Esophagus mucosa (tissue), 1 donor: ENCODE measurements at places on chromosomes 4 and X. TPM values are rescaled to one million over a fixed set of nuclear protein-coding genes. Genes with fewer than 3 reads are reported as not detected.

The BTC gene
- 1.4 TPM for total RNA-seq

The USP51 gene
- 0.40 TPM for total RNA-seq

The ARHGAP36 gene
- total RNA-seq = not detected

The SOX3 gene
- total RNA-seq = not detected

The UCP1 gene
- not detected for total RNA-seq

The HTN1 gene
- total RNA-seq = not detected

The CTAG2 gene
- not detected for total RNA-seq

The TBCK gene
- 21.6 TPM for total RNA-seq

The PHF8 gene
- 16.3 TPM for total RNA-seq

The EXOC1L gene
- not detected for total RNA-seq

The PALLD gene
- 70.1 TPM for total RNA-seq

The MAOA gene
- 88.9 TPM for total RNA-seq

The ZDHHC9 gene
- total RNA-seq = 12.8 TPM

The TAF9B gene
- 8.8 TPM for total RNA-seq

The MAGEA3 gene
- total RNA-seq = not detected

The RNF212 gene
- total RNA-seq = 1.4 TPM

The MAGEB10 gene
- total RNA-seq = not detected

The CETN2 gene
- 32.4 TPM for total RNA-seq

The ZNF732 gene
- total RNA-seq = 0.88 TPM

The EDA gene
- 1.5 TPM for total RNA-seq

The UBA1 gene
- total RNA-seq = 190 TPM

The COL25A1 gene
- total RNA-seq = 0.04 TPM

The TMEM131L gene
- 14.7 TPM for total RNA-seq

The PABPC4L gene
- total RNA-seq = 0.28 TPM

The ANKRD50 gene
- total RNA-seq = 12.8 TPM

The ZNF630 gene
- 1.4 TPM for total RNA-seq

The EPHA5 gene
- not detected for total RNA-seq

The TMSB15C gene
- 0.12 TPM for total RNA-seq

The SSX2B gene
- total RNA-seq = not detected

The PNMA6F gene
- not detected for total RNA-seq

The WDR17 gene
- 0.48 TPM for total RNA-seq

The SLC2A9 gene
- total RNA-seq = 21.5 TPM

The ABLIM2 gene
- total RNA-seq = 20.1 TPM

The CXCL10 gene
- total RNA-seq = 0.32 TPM

The CCSER1 gene
- total RNA-seq = 1.2 TPM

The ZCCHC12 gene
- total RNA-seq = not detected

The ETDA gene
- not detected for total RNA-seq

The MTMR8 gene
- 2.1 TPM for total RNA-seq

The NXF3 gene
- total RNA-seq = not detected

The CENPI gene
- 3.9 TPM for total RNA-seq

The PPP1R2C gene
- not detected for total RNA-seq

The FAM47E gene
- total RNA-seq = 0.20 TPM

The ASB12 gene
- not detected for total RNA-seq

The NMU gene
- total RNA-seq = 96.3 TPM
